ENCODE measurements at places on chromosomes 1 and 21. TPM values are rescaled to one million over a fixed set of nuclear protein-coding genes. Genes with fewer than 3 reads are reported as not detected.

- no peak overlapping the region for H3K4me3 ChIP-seq
- H3K27ac ChIP-seq: no peak overlapping the region
- no peaks in the 10 kb centered on the region for H3K36me3 ChIP-seq
- DNase-seq: no peak
- H3K4me1 ChIP-seq: no peaks in the 10 kb centered on the region
Observed at GRCh38 chr21:14603202-14603601, 57.1 kb upstream of the SAMSN1 start.

DNA sequence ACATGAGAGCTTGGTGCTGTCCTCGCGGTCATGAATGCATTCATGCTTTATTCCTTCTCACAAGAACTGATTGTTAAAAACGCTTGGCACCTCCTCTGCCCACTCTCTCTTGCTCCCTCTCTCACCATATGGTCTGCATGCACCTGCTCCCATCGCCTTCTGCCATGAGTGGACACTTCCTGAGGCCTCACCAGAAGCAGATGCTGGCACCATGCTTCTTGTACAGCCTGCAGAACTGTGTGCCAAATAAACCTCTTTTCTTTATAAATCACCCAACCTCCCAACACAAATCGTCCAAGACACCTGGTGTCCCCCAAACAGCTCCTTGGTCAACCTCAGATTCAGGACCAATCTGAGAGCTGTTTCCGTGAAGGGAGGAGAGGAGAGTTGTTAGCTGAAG lies 43.3 kb upstream of the PCBP3 start:
- H3K27me3 ChIP-seq: peaks cover 37% of the 10 kb centered on the region
- DNase-seq: no peak
- H3K27ac ChIP-seq: no peak overlapping the region
- H3K4me3 ChIP-seq: no peak overlapping the region

GRCh38 chr21:28729887-28730286 lies 262.8 kb downstream of the LTN1 start:
- no peaks in the 10 kb centered on the region for H3K27me3 ChIP-seq
- DNase-seq: no peak
- no peaks in the 10 kb centered on the region for H3K36me3 ChIP-seq
- no peaks in the 10 kb centered on the region for H3K4me1 ChIP-seq
- H3K4me3 ChIP-seq: no peak overlapping the region

DNA sequence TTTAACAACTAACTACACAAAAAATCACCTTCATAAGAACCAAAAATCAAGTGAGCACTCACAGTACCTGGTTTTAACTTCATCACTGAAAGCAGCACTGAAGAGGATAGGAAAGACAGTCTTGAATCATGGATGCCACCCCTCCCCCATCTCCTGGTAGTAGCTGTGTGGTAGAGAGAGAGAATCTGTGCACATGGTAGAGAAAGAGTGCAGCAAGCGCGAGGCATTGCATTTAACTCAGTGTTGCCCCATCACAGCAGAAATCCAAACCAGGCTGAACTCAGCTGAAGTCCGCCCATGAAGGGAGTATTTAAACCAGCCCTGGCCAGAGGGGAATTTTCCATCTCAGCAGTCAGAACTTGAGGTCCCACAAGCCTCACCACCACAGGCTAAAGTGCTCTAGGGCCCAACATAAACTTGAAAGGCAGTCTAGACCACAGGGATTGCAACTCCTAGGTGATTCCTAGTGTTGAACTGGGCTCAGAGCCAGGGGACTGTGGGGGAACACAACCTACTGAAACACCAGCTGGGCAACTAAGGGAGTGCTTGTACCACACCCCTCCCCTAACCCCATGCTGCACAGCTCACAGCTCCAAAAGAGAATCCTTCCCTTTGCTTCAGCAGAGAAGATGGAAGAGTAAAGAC lies 38.4 kb downstream of the VAV3 start:
- no peaks in the 10 kb centered on the region for H3K36me3 ChIP-seq
- H3K27ac ChIP-seq: no peak overlapping the region
- no peak for DNase-seq
- no peaks in the 10 kb centered on the region for H3K4me1 ChIP-seq

The CACNA1S gene
- 0.05 TPM for total RNA-seq
